Posterior cingulate gyrus (tissue), 11 donors: ENCODE measurements at places on chromosomes 13 and 19.

DNA sequence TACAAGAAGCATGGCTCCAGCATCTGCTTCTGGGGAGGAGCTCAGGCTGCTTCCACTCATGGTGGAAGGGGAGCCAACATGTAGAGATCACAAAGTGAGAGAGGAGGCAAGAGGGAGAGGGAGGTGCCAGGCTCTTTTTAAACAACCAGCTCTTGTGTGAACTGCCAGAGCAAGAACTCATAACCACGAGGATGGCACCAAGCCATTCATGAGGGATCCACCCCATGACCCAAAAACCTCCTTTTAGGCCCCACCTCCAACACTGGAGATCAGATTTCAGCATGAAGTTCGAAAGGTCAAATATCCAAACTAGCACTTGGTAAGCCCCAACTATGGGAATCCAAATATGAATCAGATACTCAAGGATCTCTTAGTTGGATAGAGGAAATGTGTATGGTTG, 131.2 kb downstream of the RXFP2 start:
- DNase-seq: no peak

DNA sequence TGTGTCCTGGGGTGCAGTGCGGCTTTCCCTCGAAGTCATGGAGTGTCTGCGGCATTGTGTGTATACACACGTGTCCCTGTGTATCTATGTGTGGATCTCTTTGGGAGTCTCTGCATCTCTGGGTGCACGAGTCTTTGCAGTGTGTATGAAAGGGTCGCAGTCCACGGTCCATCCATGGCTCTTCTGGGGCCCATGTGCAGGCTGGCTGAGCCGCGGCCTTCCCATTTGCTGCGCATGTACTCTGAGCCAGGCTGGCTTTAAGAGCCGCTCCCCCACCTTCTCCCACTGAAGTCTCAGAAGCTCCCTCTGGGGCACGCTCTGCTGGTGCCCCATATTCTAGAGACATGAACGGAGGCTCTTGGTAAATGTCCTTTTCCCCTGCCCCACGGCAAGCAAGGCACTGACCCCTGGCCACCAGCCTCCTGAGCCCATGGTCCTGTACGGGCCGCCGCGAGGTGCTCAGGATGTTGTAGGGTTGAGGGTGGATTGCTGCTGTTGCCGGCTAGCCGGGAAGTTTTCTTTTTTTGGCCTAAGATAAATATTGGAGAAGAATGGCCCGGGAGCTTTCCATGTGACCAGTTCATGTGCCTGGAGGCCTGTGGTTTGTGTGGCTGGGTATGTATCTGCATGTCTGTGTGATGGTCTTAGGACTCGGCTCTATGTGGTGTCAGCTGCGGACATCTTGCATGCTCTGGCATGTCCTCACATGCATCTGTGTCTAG, 31.9 kb downstream of the PAK4 start:
- no peak for DNase-seq

DNA sequence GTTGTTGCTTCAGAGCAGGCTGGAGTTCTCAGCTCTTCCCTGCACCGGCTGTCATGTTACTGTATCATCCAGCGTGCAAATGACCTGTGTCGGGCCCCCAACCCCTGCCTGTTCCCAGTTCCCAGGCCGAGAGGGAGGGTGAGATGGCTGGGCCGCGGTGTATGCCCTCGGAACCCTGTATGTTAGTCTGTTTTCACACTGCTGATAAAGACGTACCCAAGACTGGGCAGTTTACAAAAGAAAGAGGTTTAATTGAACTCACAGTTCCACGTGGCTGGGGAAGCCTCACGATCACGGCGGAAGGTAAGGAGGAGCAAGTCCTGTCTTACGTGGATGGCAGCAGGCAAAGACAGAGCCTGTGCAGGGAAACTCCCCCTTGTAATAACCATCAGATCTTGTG, 10.9 kb downstream of the TMEM255B start:
- no peak for DNase-seq

- no peak for DNase-seq
These were observed 56.1 kb downstream of the KL start for GRCh38 chr13:33072282-33072681.

DNA sequence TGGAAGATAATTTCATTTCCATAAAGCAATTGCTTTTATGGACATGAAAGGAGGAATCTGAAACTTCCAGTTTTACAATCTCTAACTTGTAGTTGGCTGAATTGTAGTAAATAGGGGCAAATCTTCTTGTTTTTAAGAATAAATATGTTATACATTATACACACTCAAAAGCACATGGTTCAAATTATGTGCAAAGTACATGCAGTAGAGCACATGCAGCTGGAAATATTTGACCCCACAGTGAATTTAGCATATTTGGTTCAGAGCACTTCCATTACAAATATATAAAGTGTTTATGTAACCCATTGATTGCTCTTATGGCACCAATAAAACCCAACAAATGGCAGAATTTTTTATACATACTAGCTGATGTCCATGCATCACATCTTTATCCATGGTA, 180.5 kb downstream of the IRS2 start:
- DNase-seq: no peak

GRCh38 chr13:102974317-102975087, 91.7 kb downstream of the SLC10A2 start:
- DNase-seq: no peak

DNA sequence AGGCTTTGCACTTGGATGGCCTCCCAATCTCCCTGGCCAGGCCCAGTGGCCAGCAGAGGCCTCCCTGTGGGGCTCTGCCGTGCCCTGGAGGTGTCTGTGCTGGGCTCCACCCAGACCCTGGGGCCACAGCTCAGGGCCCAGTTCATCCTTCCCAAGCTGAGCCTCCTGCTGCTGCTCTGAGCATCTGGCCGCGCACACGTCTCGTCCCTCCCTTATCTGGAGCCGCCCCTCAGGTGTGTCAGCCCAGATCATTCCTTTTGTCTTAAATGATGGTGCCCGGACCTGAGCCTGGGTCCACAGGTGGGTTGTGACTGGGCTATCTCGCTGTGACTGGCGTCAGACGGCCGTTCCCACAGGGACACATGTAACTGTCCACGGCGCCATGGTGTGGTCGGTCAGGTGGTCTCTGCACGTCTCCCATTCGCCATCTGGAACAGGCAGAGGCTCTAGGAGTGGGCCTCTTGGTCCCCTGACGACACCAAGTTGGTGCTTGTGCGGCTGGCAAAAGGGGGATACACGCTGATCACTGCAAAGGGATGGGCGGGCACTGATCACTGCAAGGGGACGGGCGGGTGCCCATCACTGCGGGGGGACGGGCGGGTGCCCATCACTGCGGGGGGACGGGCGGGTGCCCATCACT, 14.3 kb upstream of the ZNF554 start:
- no peak for DNase-seq

- peak; percentile 67 for DNase-seq
These were observed 15.3 kb downstream of the TTYH1 start for GRCh38 chr19:54430306-54431254.

DNA sequence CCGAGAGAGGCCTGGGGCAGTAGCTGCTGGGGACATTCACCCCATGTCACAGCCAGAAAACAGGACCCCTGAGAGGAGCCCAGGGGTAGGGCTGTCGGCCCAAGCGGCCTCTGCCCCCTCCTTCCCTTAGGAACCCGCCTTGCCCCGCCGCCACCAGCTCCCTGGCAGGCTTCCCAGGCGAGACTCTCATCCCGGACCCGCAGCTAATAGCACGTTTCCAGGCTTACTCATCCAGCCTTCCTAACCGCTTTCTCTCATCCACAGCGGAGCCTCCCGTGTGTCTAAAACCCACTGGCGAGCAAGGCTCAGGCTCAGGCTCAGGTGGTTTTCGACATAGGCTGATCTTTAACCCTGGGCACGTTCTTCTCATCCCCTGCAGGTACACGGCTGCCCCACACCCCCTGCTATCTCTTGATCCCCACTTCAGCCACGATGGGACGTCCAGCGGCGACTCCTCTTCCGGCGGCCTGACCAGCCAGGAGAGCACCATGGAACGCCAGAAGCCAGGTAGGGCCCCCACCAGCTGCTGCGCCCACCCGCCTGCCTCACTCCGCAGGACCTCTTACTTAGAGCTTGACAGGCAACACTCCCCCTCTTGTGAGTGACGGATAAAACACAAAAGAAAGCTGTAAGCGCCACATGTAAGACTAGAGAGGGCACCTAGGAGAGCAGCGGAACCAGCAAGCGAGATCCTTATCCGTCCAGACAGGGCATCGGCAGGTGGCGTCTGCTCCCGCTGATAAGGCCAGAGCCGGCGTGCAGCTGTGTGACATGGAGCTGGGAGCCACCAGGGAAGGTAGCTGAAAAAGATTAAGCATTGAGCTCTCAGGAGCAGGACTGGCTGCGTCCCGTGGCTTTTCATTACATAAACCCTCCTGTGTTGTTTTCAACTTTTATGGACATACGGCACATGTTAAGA, 71.3 kb downstream of the DPF1 start:
- DNase-seq: no peak

GRCh38 chr19:45973553-45974338, at the start of gene NOVA2:
NOVA2 (minus strand) TSS chr19:45973865; CDS start chr19:45973351, 514 bp downstream.
- DNase-seq: peak; percentile 83

- no peak for DNase-seq
These were observed 3.7 kb upstream of the CADM4 start for GRCh38 chr19:43643326-43643725.

DNA sequence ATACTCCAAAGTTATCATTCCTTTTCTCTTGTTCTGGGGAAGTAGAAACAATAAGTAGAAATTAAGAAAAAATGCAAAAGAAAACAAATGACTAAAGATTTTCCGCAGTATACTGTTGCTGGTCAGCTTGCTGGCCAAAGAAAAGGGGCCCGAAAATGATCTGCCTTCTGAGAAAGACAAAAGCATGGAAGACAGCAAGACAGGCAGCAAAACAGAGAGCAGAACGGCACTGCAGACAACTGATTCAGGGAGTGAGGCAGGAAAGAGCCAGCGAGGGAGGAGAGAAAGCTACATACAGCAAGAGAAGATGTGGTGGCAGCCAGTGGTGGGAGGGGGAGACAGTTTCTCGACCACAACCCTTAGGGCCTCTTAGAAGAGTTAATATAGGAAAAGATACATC, 5.3 kb upstream of the DOCK9 start:
- no peak for DNase-seq

DNA sequence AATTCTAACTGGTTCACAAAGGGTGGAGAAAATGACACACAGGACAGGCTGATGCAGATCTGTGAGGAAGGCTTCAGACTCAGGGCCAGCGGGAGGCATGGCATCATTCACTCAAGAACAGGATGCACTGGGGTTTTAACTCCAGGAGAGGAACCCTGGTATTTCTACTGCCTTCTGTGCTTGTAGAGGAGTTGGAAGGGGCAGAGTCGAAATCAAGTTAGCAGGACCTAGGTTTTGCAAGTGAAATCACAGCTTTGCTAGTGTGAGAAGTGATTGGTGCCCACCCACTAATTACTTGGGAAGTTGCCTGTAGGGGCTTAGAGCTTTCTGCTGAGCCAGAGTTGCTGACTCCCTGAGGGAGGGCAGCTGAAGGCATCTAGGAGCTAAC, 92.7 kb downstream of the AKAP11 start:
- no peak for DNase-seq

DNA sequence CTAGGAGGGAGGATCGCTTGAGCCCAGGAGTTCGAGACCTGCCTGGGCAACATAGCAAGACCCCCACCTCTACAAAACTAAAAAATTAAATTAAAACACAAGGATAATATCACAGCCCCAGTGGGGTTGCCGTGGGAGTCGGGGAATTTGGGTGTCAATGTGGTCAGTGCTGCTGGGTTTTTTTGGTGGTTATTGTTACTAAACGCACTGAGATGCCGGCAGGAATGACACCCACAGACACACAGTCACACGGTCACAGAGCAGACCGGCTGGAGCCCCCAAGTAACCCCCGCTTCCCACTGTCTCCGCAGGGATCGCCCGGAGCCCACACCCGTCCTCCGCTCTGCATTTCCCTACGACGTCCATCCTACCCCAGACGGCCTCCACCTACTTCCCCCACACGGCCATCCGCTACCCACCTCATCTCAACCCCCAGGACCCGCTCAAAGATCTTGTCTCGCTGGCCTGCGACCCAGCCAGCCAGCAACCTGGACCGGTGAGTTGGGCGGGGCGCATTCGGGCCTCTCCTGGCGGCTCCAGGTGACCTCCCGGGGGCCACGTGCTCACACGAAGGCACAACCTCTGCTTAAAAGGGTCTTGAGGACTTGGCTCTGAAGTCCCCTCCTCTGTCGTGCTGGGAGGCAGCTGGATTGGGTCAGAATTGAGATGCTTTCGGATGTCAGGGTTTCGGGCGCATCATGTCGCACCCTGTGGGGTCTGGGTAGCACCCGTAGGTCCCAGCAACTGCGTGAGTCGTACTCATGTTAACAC, 28.0 kb downstream of the SMIM24 start:
- DNase-seq: no peak

- DNase-seq: no peak
These were observed 12.4 kb downstream of the SLC35E1 start for GRCh38 chr19:16559780-16560276.

GRCh38 chr19:49475995-49476880, 2.2 kb downstream of the FLT3LG start:
- peak; percentile 29 for DNase-seq

DNA sequence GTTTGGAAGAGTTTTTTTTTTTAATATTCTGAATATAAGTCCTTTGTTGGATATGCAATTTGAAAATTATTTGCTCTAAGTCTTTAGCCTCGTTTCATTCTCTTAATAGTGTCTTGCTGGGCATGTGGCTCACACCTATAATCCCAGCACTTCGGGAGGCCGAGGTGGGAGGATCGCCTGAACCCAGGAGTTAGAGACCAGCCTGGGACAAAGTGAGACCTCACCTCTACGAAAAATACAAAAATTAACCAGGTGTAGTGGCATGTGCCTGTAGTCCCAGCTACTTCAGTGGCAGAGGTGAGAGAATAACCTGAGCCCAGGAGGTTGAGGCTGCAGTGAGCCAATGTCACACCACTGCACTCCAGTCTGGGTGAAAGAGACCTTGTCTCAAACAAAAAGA, 87.3 kb upstream of the UBAC2 start:
- DNase-seq: no peak

DNA sequence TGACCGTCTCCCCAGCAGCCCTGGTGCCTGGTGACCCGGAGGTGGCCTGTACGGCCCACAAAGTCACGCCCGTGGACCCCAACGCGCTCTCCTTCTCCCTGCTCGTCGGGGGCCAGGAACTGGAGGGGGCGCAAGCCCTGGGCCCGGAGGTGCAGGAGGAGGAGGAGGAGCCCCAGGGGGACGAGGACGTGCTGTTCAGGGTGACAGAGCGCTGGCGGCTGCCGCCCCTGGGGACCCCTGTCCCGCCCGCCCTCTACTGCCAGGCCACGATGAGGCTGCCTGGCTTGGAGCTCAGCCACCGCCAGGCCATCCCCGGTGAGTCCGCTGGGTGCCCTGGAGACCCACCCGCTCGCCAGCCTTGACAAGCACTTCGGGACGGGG, 2.2 kb downstream of the MADCAM1 start:
- DNase-seq: no peak

- peak; percentile 79 for DNase-seq
These were observed 63.4 kb downstream of the EFNB2 start for GRCh38 chr13:106471957-106472543.

DNA sequence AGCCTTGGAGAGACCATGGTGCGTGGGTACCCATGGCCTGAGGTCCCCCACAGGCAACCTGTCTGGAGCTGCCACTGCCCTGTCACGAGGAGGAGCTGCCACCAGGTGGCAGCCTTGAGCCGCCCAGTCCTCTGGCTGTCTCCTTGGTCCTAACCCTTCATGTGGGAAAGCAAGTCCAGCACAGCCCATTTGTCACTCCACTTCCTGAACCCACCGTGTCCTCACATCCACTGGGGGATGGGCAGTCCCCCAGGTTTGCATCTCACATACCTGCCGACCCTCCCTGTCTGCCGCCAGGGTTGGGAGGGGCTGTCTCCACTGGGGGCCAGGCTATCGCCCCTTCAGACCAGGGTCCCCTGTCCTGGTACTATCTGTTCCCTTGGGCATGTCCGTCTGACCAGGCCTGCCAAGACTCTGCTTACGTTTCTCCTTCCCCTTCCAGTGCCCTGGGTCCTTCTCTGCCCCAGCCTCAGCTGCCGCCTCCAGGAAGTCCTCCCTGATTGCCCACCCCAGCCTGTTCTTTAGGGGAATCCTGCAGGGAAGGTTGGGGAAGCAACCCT, 4.5 kb downstream of the FAM174C start:
- peak; percentile 81 for DNase-seq
